Esophagus (tissue), 2 donors: ENCODE measurements at places on chromosomes 3 and 15. TPM values are rescaled to one million over a fixed set of nuclear protein-coding genes. Genes with fewer than 3 reads are reported as not detected.

The CEP70 gene
- 7.2 TPM for polyA plus RNA-seq

The SLC22A13 gene
- polyA plus RNA-seq: 0.14 TPM

The FOXL2 gene
- 0.04 TPM for polyA plus RNA-seq

The DAZL gene
- not detected for polyA plus RNA-seq

The RAF1 gene
- 65.3 TPM for polyA plus RNA-seq

The SLC28A2 gene
- not detected for polyA plus RNA-seq

The ACP3 gene
- polyA plus RNA-seq: 48.4 TPM

The ABCF3 gene
- 42.3 TPM for polyA plus RNA-seq

The STRIT1 gene
- not detected for polyA plus RNA-seq

The LHFPL4 gene
- not detected for polyA plus RNA-seq

The LMAN1L gene
- 0.61 TPM for polyA plus RNA-seq

The GOLGA6L6 gene
- polyA plus RNA-seq: not detected

The SLITRK3 gene
- 0.94 TPM for polyA plus RNA-seq

The ACTC1 gene
- 0.53 TPM for polyA plus RNA-seq

The EOMES gene
- polyA plus RNA-seq: 0.06 TPM

The IL5RA gene
- polyA plus RNA-seq: not detected

The SERINC4 gene
- 0.18 TPM for polyA plus RNA-seq

The GBE1 gene
- 16.9 TPM for polyA plus RNA-seq

The TMEM266 gene
- polyA plus RNA-seq: 0.06 TPM

The TCF12 gene
- 9.5 TPM for polyA plus RNA-seq

The PLCL2 gene
- polyA plus RNA-seq: 0.22 TPM

The CYP11A1 gene
- polyA plus RNA-seq: 2.3 TPM

The ZIC4 gene
- polyA plus RNA-seq: not detected

The EIF3J gene
- polyA plus RNA-seq: 34.4 TPM

The DNAH12 gene
- 0.24 TPM for polyA plus RNA-seq

The SLC12A1 gene
- not detected for polyA plus RNA-seq

The CHRNA3 gene
- polyA plus RNA-seq: not detected

The TMEM108 gene
- 2.7 TPM for polyA plus RNA-seq

The LCTL gene
- not detected for polyA plus RNA-seq

The MESD gene
- 11.4 TPM for polyA plus RNA-seq

The IL17RE gene
- 9.2 TPM for polyA plus RNA-seq

The MUC13 gene
- polyA plus RNA-seq: 0.14 TPM

The BTLA gene
- polyA plus RNA-seq: 0.22 TPM

The GUCA1C gene
- not detected for polyA plus RNA-seq

The ROBO2 gene
- polyA plus RNA-seq: 2.4 TPM

The NEK11 gene
- 1.5 TPM for polyA plus RNA-seq

The TMC3 gene
- polyA plus RNA-seq: not detected

The TMEM42 gene
- 8.3 TPM for polyA plus RNA-seq

The NLGN1 gene
- polyA plus RNA-seq: 0.46 TPM

The CILP gene
- polyA plus RNA-seq: 0.75 TPM

The GPR149 gene
- polyA plus RNA-seq: not detected

The SRPRB gene
- 23.0 TPM for polyA plus RNA-seq

The CCR4 gene
- 0.06 TPM for polyA plus RNA-seq

The ATP13A4 gene
- polyA plus RNA-seq: 28.4 TPM

The POLQ gene
- 3.2 TPM for polyA plus RNA-seq

The CPNE9 gene
- polyA plus RNA-seq: not detected

The WDR72 gene
- polyA plus RNA-seq: 0.04 TPM

The ANKRD34C gene
- not detected for polyA plus RNA-seq
